ENCODE measurements at places on chromosomes 4 and X. TPM values are rescaled to one million over a fixed set of nuclear protein-coding genes. Genes with fewer than 3 reads are reported as not detected.

DNA sequence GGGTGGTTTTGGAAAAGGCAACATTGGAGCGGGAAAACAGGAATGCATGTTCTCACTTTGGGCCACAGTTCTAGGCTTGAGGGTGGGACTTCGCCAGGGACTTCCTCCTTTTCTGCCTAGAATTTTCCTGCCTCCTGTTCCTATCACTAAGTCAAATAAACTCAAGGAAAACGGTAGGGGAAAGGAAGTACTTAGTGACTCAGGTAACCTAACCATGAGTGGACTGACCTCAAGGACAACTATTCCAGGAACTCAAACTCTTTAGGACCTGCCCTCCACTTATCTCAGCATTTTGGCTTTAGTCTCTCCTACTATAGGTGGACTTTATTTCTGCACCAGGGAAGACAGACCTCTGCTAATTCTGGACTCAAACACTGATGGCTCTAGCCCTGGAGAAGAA, 281.7 kb downstream of the ZNF674 start:
- DNase-seq: no peak

- peak; percentile 85 for DNase-seq
These were observed 55.1 kb upstream of the BCOR start for GRCh38 chrX:40152741-40153344.

- DNase-seq: no peak
These were observed 12.6 kb upstream of the SUPT20HL1 start for GRCh38 chrX:24347881-24348280.

GRCh38 chr4:620201-620600, 5.2 kb upstream of the PDE6B start:
- DNase-seq: no peak

GRCh38 chr4:2075987-2076907, 17.1 kb downstream of the NAT8L start:
- no peak for DNase-seq

DNA sequence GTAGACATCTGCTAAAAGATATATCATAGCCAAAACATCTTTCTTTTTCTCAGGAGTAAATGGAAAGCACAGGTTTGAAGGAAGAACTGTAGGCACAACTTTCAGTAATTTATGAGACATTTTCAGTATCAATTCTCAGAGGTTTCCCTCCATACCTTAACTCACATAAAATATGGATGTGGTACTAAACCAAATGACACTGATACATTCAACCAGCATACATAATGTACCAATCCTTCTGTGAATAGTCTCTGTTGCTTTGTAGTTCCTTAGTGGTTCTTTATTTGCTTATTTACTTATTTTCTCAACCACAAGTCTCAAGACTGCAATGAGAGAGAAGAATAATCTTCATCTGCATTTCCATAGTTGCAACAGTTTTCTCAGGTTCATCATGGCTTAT, 96.1 kb downstream of the ARHGAP24 start:
- no peak for DNase-seq

DNA sequence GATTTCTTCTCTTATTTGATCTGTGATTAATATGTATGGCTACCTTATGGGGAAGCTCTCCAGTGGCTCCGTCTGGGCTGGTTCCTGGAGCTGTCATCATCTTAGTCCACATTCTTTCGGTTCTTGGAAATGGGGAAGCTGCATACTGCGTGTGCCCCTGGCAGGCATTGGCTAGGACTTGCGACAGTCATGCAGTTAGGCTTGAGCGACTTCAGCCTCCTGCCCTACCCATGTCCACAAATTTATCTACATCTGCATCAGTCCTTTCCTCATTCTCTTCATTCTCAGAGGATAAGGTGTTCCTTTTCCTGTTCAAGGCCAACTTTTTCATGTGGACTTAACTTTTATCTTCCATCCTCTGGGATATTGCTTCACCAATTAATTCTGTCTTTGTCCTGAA, 214.2 kb downstream of the RELL1 start:
- DNase-seq: no peak

DNA sequence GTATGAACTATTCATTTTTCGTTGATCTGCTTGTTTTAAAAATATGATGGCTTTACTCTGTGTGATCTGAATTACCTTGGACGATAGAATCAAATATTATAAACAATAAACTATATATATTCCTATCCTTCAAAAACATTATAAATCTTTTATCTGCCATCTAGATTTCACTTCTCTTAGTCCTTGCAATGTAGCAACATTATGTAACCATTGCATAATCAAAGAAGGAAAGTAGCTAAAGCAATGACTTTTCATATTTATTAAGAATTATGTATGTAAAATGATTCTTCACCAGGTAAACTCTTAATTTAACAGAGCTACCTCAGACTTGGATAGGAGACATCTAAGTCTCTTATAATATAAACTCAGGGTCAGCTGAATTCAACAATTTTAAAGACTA, 210.5 kb downstream of the ADAMTS3 start:
- DNase-seq: no peak

Gene GLUD2
- total RNA-seq: 0.28 TPM

Gene TEX13D
- not detected for total RNA-seq

Gene CFAP299
- not detected for total RNA-seq

Measured in psoas muscle (tissue), 8 donors.